ENCODE measurements at places on chromosomes 6 and 20.

- DNase-seq: no peak
Observed at GRCh38 chr6:135994857-135995544, 143.5 kb downstream of the PDE7B start.

GRCh38 chr20:2557873-2558580, 21.7 kb downstream of the TMC2 start:
- DNase-seq: no peak

GRCh38 chr6:161023316-161023715, 31.7 kb downstream of the MAP3K4 start:
- DNase-seq: no peak

- no peak for DNase-seq
Observed at GRCh38 chr6:15313367-15313766, 67.5 kb downstream of the JARID2 start.

- DNase-seq: no peak
Observed at GRCh38 chr6:37126961-37127616, 42.9 kb upstream of the PIM1 start.

DNA sequence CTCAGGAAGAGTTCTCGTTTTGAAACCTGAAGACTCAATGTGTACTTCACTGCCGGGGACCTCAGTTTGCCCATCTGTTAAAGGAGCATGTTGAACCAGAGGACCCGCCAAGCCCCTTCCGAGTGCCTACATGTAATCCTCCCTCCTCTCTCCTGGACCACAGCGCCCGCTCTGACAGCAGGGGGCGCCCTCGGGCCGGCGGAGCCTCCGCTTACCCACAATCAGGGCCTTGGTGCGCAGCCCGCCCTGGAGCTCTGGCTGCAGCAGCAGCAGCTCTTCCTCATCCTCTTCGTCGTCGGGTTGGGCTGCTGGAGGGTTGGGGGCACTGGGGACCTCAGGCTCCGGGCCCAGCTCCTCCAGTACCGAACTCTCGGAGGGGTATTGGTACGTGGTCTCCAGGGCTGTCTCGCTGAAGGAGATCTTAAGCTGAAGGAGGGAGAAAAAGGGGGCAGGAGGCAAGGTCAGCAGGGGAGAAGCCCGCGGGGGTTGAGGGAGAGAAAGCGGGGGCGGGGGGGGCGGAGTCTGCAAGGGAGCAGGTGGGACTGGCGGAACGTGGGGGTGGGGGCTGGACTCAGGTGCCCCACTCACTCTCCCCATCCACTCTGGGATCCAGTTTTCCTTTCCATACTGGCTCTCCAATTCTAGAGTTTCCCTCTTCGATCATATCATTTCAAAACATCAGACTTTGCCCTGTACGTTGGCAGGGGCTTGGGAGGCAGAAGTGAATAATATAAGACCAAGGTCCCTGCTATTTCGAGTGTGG, 6.3 kb upstream of the DHX16 start:
- DNase-seq: peak; percentile 72

DNA sequence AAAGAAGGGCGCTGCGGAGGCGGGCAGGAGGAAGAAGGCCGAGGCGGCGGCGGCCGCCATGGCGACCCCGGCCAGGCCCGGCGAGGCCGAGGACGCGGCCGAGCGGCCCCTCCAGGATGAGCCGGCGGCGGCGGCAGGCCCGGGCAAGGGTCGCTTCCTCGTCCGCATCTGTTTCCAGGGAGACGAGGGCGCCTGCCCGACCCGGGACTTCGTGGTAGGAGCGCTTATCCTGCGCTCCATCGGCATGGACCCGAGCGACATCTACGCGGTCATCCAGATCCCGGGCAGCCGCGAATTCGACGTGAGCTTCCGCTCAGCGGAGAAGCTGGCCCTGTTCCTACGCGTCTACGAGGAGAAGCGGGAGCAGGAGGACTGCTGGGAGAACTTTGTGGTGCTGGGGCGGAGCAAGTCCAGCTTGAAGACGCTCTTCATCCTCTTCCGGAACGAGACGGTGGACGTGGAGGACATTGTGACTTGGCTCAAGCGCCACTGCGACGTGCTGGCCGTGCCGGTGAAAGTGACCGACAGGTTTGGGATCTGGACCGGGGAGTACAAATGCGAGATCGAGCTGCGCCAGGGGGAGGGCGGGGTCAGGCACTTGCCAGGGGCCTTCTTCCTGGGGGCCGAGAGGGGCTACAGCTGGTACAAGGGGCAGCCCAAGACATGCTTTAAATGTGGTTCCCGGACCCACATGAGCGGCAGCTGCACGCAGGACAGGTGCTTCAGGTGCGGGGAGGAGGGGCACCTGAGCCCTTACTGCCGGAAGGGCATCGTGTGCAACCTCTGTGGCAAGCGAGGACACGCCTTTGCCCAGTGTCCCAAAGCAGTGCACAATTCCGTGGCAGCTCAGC, 780 bp downstream of the ZCCHC3 start:
- DNase-seq: no peak

DNA sequence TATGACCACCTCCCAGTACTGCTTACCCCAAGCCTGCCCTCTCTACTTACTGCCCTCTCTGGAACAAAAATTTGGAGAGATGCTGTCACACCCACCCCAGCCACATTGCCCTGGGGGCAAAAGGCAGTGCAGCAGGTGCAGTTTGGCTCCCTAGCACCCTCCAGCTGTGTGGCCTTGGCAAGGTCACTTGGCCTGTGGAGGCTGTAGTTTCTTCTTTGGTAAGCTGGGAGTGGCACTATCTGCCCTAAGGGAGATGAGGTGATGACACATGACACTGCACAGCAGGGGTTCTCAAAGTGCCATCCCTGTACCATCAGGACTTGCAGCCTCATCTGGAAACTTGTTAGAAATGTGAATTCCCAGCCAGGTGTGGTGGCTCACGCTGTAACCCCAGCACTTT, 44.8 kb downstream of the TAF8 start:
- DNase-seq: no peak

DNA sequence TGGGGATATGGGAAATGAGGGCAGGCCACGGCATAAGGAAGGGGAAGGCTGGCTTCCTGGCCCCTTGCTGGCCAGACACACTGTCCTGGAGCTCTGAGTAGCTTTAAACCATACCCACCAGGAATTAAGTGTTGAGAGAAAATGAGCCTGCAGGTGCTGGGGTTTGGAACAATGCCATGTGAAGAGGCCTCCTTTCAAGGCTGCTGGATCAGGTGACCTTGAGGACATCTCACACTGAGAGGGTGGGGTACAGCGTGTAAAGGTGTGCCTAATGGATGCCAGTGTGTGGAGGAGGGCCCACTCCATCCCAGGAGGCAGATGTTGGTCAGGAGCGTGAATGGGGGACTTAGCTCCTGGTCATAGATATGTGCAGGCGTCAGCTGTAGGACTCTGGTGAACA, 74.8 kb upstream of the MLN start:
- DNase-seq: no peak

DNA sequence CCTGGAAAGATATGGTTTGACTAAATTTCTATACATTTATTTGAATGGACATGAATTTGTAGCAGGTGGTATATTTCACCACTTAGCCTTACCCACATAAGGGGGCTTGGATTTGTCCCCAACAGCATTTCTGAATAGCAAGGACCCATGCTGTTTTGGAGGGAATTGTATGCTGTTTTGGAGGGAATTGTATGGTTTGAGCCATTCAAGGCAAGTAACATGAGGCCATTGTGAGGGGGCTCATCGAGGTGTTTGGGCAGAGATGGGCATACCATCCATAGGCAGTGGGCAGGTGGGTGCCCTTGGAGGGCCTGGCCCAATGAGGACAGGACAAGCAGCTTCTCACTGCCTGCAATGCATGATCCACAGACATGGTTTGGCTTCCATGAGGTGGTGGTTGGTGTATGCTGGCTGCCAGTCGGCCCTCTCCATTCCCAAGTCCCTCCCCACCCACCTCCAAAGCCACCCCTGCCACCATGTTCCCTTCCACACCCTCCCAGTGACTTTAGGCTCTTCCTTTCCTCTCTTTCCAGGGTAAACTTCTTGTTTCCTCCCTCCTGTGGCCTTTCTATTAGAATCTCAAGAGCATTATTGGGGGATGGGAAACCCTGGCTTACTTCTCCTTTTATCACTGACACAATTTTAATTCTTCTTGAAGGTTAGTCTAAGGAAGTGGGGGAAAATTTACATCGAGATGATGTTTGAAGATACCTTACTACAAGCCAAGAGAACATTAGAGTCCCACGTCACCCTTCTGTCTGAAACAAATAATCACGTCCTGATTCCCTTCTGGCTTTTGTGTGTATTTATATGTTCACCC, 13.2 kb upstream of the PXDC1 start:
- DNase-seq: no peak

DNA sequence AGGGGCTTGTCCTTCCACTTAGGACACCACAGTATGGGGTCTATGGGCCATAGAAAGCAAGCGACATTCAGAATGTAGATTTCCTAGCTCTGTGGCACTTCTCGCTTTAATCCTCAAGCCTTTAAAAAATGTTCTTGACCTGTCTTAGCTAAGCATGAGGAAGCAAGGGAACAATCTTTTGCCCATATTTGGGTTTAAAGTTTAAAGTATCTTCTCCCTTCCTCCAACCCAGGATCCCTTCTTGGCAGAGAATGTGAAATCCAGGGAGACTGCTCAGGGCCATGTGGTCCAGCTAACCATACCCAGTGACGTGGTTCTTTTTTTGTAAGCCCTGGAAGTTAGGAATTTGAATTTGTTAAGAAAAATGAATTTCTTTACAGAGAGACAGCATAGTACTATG, 289.9 kb downstream of the BTBD9 start:
- no peak for DNase-seq

DNA sequence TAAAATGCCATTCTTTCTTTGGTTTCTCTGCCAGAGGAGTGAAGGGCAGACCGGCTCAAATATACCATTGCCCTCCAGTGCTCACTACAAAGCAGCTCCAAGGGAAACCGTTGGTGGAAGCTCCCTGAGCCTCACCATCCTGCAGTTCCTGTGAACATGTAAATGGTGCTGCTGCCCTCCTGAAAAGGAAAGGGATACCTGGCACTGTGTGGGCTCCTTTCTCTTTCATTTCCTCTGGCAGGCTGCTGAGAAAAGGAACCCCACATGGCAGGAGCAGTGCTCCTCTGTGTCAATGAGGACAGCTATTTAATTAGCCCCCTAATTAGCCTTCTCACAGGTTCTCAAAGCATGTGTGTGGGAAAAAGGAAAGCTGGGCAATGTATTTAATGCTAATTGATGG, 142.5 kb downstream of the KLHL32 start:
- DNase-seq: no peak

DNA sequence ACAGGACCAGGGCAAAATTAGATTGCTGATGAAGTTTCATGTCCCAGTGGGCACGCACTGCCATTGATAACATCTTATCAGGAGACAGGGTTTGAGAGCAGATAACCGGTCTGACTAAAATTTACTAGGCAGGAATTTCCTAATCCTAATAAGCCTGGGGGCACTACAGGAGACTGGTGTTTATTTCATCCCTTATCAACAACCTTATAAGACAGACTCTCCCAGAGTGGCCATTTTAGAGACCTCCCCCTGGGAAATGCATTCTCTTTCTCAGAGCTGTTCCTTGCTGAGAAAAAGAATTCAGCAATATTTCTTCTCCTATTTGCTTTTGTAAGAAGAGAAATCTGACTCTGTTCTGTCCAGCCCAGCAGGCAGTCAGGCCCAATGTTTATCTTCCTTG, 423.4 kb upstream of the IMPG1 start:
- DNase-seq: no peak

GRCh38 chr6:142728910-142729481, 216.0 kb downstream of the HIVEP2 start:
- DNase-seq: no peak

DNA sequence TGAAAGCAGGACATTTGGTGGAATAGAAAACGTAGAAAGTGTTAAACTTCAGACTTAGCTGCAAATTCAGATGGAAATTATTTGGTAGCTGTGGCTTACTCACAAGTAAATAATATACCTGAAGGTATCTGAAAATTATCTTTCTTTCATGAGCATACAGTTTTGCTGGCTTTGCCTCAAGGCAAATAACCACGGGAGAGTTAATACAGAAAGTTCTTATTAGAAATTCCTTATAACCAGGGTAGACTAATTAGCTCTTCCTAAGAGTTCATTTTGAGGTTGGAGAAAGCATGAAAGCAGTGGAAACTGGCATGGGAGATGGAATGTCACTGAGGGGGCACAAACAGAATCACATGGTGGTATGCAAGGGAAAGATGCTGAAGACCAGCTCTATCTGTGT, 217.5 kb downstream of the CD83 start:
- no peak for DNase-seq

DNA sequence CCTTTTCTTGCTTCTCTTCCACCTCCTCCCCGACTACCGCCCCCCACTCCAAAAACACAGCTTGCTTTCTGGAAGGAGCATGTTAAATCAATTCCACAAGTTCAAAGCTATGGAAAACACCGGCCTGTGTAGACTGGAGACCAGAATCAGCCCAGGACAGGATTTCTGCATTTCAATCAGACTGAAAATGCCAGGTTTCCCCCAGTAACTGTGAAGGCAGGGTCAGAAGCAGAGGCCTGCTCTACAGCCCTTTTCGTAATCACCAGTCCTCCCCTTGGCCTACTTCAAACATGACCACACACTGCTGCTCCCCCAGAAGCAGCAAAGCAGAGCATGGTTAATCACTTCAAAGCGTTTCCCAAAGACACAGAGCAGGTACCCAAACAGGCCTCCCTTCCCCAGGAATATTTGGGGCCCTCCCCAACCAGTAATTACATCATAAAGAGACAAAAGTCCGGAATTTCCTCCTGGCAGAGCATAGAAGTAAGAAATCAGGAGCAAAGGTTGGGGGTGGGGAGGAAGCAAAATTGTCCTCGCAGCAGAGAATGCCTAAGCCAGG, 38.4 kb downstream of the ZMYND8 start:
- no peak for DNase-seq

GRCh38 chr6:112701201-112701600, 354.1 kb downstream of the RFPL4B start:
- no peak for DNase-seq

- DNase-seq: no peak
Observed at GRCh38 chr6:38259736-38260135, 380.0 kb downstream of the BTBD9 start.

DNA sequence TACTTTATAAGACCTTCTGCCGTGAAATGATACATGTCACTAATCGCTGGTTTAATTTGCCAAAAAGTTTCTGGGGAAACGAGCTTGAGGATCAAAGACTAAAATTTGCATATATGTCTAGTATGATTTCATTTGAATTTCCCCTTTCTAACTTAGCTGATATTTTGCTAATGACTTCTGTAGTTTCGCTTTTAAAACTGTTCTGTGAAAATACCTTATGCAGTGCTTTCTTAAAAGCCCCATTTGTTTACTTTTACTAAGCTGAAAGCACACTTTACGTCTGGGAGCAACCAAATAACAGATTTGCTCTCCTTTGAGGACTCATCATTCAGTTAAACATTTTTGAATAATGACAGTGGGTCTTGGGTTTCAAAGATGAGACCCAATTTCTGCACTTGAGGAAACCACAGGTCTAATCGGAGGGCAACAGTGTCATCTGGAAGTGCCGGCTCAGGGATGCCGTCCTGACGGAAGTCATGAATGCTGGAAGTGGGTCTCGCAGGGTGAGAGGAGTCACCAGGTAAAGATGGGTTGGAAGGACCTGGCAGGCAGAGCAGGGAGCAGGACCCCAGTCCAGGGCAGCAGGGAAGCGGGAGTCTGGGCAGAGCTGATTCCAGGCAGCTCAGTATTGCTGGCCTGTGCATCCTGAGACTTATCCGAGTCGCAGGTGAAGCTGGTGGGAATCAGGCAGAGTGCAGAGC, 33.2 kb downstream of the PLEKHG1 start:
- DNase-seq: no peak

GRCh38 chr20:21393166-21393565, 4.2 kb downstream of the NKX2-4 start:
- no peak for DNase-seq
